Stimulated activated CD4-positive, alpha-beta T cell treated with anti-CD3 and anti-CD28 coated beads, Interleukin-1b, Interleukin-23, amount 100 ng/mL, for 48 hours (primary cell): ENCODE measurements at places on chromosomes 5 and 9.

DNA sequence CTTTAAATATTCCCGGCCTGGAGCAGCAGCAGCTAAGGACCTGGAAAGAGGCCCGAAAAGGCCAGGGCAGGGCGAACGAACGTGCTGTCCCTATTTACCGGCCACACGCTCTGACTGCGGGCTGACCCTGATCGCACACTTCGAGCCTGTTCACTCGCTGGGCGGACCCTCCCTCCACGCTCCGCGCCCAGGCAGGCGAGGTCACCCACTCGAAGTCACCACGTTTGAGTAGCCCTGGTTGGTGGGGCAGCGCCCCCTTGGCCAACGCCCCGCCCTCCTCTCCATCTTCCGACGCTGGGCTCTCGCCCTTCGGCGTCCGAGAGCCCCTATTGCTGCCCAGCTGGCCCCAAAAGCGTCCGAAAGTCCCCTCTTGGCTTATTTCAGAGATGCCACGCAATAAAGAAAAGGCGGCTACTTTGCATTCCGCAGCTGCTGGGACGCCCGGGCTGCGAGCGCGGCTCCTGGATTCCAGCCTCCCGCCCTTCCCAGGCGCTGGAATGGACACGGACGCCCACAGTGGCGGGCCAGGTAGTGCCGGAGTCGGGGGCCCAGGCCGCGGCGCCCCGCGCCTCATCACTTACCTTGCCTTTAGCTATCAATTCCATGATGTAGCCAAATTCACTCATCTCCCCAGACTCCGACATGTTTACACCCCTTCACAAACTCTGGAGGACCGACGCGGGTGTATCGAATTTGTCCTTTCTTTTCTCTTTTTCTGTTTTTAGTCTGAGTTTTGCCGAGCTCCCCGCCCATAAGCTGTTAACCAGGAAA lies 9.9 kb upstream of the TRIM36 start:
- no peak for DNase-seq

- no peak for DNase-seq
These were observed 80.0 kb upstream of the NFIL3 start for GRCh38 chr9:91503673-91504081.

GRCh38 chr5:18882154-18882553 lies 1105.8 kb downstream of the CDH18 start:
- no peak for DNase-seq

GRCh38 chr5:93503598-93504067 lies 77.4 kb downstream of the NR2F1-AS1 start:
- DNase-seq: no peak

DNA sequence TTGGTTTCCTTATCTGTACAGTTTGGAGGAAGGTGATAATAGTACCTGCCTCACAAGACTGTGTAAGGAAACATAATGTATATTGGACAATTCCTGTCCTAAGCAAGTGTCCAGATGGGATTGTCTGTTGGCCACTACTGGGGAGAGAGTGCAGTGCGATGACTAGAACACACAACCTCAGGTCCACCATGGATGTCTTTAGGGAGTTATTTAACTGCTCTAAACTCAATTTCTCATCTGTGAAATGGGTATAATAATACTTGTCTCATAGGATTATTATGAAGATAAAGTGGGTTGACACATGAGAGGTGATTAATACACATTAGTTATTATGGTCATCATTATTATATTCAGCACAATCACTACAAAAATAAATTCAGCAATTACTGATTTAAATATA lies 63.1 kb downstream of the CAST start:
- no peak for DNase-seq

GRCh38 chr9:75139201-75139600 lies 50.9 kb downstream of the OSTF1 start:
- DNase-seq: no peak

GRCh38 chr5:27516437-27516836 lies 478.1 kb upstream of the CDH9 start:
- DNase-seq: no peak

- no peak for DNase-seq
These were observed 24.0 kb downstream of the PTGES2 start for GRCh38 chr9:128103589-128103962.

DNA sequence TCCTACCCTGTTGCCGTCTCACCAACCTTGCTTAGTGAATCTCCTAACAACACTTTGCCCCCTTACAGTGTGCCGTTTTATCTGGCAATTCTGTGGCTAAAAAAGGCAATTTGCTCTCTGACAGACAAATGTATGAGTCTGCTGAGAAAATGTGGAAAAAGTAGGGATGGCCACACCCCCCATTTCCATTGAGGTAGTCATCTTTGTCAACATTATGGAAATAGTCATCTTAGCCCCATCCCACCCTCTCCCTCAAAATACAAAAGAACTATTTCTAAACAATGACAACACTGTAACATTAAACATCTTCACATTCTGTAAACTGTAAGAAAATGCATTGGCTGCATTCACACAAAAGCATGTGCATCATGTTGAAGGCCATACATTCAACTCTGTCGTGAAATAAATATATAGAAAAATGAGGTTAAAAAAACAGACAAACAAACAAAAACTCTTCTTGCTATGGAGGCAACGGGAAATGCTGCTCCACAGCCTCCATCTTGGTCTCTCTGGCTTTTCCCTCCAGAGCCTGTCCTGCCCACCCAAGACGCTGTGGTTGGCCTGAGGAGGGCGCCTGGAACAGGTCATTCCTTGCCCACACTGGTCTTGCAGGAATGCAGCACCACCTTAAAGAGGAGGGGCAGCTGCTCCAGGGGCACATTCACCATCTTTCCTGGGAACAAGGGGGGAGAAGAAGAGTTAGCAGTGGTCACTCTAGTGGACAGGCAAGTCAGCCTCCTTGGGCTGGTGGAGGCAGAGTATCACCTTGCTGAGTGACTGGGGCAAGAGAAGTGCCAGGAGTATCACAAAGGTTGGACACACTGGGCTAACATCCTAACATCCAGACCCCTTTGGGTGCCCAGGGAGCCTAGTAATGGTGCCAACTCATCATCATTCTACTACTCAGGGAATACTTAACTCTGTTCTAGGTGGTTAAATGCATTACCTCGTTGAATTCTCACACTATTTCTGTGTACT lies 15.2 kb upstream of the NR5A1 start:
- DNase-seq: no peak

- no peak for DNase-seq
These were observed 102.4 kb upstream of the PARP8 start for GRCh38 chr5:50564079-50564478.

DNA sequence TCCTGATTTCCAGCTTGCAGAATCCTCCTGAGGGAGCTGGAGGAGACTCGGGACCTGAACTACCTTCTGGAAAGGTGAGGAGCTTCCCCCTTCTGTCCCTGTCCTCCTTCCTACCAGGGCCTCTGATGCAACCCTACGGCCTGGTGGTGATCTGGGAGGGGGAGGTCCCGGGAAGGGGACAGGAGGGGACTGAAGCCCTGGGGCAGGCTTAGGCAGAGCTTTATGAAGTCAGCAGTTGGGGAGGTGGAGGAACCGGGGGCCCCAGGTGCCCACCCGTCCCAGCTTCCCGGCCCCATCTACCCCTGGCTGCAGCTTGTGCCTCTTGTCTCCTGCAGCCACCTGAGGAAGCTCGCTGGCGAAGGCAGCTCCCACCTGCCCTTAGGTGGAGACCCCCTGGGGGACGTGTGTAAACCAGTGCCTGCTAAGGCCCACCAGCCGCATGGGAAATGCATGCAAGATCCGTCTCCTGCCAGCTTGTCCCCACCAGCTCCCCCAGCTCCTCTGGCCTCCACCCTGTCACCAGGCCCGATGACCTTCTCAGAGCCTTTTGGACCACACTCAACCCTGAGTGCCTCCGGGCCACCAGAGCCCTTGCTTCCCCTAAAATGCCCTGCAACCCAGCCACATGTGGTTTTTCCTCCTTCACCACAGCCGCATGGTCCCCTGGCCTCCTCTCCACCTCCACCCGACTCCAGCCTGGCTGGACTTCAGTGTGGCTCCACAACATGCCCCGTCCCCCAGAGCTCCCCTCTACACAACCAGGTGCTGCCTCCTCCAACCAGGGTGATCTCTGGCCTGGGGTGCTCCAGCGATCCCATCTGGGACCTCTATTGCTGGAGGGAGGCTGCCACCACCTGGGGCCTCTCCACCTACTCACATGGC lies 2.1 kb downstream of the SPATA31E1 start:
- DNase-seq: no peak

GRCh38 chr5:164688437-164688836 lies 1183.0 kb downstream of the MAT2B start:
- DNase-seq: no peak

GRCh38 chr9:36632892-36633291 lies 60.2 kb downstream of the MELK start:
- no peak for DNase-seq

GRCh38 chr9:130239741-130240241 lies 25.8 kb upstream of the HMCN2 start:
- DNase-seq: peak; percentile 65

- DNase-seq: no peak
These were observed 28.5 kb upstream of the CORO2A start for GRCh38 chr9:98220911-98221310.

DNA sequence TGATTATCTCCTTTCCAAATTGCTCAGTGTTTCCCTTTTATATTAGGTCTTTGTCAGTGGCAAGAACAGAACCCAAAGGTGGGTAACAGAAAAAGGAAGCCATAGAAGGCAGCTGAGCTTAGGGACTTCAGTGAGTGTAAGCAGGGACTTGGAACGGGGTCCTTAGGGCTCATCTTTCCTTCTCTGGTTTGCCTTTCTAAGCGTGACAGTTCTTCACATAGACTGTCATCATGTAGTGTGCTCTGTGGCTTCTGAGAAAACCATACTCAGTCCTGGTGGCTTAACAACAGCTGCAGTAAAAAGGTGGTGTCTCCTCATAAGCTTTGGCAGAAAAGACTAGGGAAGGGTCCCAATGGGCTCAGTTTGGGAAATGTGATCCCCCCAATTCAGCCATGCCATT lies 108.8 kb downstream of the SLC12A2 start:
- DNase-seq: no peak

DNA sequence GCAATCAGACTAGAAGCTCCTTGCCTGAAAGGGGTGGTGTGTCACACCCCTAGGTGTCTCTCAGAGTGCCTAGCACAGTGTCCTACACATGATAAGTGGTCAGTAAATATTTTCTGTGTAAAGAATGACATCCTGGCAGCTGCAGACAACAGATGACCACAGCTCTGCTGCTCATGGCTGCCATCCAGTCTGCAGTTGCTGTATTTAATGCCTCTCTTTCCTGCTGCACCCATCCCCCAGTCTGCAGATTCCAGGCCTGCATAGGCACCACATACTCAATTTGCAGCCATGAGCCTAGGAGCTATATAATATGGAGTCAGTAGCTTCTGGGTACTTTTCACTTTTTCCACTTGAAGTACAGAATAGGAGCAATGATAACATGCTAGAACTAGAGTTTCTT lies 94.9 kb upstream of the NR4A3 start:
- no peak for DNase-seq

DNA sequence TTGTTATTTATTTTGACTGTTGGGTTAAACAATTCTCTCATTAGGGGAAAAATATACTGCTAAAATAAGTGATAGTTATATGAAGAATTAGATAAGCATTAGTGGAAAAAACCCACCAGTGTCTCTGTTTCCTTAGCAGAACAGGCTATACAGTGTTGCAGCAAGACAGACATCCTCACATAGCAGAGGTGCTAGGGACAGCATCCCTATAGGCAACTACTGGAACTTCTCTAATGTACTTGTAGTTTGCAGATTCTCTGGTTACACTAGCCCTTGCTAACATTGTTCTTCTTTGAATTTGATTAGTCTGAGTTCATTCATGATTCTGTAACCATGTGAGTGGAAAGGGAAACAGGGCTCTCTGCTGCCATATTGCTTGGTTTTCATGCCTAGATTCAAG lies 661.8 kb upstream of the RGMB start:
- DNase-seq: no peak
